AG04449 (cell line): ENCODE measurements at places on chromosomes 4 and X.

- DNase-seq = no peak
Observed at GRCh38 chr4:113183032-113183605, 133.7 kb downstream of the ANK2 start.

GRCh38 chrX:17038681-17039161 lies 92.3 kb downstream of the REPS2 start:
- no peak for DNase-seq

GRCh38 chrX:38627683-38628082 lies 66.3 kb downstream of the TSPAN7 start:
- DNase-seq = no peak

DNA sequence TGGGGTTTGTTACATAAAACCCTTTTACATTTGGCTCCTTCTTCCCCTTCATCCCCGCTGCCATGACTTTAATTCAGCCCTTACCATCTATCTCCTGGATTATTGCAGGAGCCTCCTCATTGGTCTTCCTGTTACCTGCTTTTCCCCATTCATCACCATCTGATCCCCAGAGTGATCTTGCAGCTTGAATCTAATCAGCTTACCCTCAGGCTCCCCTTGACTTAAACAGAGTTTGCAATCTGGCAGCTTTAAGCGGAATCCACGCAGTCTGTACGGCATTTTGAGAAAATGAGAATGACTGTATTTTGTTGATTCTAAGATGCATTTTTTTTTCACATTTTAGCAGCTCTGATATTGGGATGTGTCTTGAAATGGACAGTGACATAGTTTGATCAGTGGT lies 14.9 kb upstream of the PPEF1 start:
- no peak for DNase-seq

DNA sequence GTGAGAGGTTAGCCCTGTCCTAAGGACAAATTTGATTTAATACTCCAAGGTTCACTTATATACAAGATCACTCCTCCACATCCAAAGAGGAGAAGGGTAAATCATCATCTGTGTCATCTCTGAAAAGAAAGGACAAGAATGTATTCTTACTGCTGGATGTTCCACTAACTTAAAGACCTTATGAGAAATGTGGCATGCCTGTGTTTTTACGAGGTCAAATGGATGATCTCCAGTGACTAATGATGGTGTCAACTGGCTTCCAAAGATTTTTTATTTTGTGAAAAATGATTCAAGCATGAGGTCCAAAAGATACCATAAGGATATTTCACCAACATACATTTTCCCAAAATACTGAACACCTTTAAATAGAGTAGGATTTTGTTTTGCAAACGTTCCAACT lies 143.4 kb downstream of the PTCHD1 start:
- no peak for DNase-seq

DNA sequence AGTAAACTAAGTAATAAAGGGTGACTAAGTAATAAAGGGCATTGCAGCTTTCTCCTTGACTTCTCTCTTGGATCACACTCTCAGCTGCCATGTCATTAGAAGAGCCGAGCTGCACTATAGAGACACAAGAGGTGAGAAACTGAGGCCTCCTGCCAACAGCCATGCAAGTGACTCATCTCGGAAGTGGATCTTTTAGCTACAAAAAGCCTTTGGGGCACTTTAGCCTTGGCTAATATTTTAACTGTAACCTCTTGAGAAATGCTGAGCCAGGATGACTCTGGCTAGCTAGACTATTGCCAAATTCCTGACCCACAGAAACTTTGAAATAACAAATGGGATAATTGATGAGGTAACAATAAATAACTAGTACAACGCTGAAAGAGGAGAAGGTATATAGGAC lies 1.5 kb upstream of the NEIL3 start:
- DNase-seq = no peak

DNA sequence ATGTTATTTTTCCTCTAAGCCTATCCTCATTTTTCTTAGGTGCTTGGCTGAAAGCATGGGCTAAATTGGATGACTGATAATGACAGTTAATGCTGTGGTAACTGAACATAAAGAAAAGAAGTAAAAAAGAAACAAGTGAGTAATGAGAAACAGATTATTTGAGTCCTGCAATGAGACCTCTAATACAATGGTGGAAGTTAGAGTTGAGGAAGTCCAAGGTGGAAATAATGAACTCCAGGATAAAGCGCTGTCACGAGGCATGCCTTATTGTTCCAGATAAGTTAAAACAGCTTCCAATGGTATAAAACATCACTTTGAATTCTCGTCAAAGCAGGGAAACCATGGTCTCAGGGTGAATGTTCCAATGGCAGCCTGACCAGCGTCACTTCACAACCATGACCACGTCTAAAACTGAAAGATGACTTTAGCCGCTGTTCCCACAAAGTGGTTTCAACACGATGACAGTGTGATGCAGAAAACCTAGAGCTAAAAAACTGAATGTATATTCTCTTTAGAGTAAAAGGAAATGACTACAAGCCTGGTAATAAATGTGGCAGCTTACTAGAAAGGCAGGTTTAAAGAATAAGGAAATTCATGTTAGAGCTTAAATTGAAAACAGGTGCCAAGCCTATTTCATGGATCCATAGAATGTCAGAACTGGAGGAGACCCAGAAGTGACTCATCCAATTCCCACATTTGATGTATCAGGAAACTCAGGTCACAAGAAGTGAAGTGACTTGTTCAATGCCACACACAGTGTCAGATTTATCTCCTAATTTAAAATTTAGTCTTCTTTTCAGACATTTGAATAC lies 202.6 kb upstream of the GYPA start:
- no peak for DNase-seq

GRCh38 chr4:4990857-4991540 lies 28.3 kb downstream of the CYTL1 start:
- peak; percentile 12 for DNase-seq

DNA sequence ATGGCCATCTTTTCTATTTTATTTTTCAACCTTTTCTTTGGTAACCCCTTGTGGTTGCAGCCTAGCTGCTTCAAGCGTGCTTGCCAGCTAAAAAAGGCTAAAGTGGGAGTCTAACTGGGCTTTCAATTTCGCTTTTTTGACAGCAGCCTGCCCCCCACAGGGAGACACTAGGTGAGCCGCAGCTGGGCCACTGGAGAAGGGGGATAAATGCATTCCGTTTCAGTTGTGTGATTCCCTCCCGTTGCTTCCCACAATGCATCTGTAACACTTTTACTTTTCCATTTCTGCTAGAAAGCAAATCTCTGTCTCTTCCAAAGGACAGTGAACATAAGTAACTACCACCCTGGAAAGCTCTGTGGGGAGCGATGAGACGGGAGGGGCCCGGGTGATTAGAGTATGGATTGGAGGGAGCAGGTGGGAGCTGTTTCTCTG lies 86.3 kb upstream of the RAPGEF2 start:
- DNase-seq = no peak

- DNase-seq = no peak
Observed at GRCh38 chr4:102546635-102547034, 45.5 kb downstream of the NFKB1 start.

GRCh38 chr4:157700898-157701694 lies 471.7 kb downstream of the GASK1B start:
- DNase-seq = no peak

GRCh38 chr4:90027565-90027964 lies 99.6 kb upstream of the CCSER1 start:
- no peak for DNase-seq

DNA sequence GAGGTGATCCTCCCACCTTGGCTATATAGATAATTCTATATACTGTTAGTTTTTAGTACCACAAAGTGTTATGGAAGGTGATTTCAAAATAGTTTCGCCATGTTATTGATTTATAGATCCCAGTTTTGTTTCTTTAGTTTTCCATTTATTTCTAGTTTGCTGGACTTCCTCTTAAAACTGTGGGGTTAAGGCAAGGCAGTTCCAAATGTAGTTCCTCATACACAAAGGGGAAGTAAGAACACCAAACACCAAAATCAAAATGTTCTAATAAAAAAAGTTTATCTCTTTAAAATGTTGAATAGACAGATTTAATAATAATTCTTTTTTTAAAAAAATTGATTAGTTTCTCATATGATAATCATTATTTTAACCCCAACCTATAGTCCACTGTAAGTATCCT lies 6.8 kb upstream of the CISD2 start:
- DNase-seq = no peak

DNA sequence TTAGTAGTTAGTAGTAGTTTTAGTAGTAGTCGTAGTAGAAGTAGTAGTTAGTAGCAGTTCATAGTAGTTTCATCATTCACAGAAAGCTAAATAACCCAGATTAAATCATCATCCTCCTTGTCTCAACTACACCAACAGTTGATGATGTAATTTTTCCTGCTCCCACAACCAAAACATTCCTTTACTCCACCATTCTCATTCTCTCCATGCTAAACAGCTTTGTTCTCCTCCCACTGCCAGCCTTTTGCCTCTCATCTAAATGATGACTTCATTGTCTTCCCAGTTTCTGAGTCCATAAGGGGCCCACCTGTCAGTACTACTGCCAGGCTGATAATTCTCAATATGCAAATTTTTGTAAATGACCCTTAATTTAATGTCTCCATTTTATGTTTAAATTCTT lies 68.9 kb downstream of the ARHGAP24 start:
- peak; percentile 9 for DNase-seq

DNA sequence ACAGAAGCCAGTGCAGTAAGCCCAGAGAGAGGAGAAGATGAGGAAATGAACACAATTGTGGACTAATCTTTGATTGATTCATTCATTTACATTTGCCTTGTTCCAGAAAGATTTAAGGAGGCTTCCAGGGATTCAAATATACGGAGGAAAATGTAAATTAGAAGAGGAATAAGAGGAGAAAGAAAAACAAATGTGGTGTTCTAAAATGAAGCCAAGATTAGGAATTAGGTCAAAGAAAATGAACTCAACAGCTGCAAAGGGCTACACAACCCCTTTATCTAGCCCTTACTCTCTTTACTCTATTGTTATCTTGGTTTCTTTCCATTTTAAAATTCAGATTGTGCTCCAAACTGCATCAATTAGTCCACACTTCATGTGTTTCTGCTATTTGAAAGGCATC lies 196.8 kb downstream of the SPATA18 start:
- DNase-seq = no peak
